NCI-H1930 (cell line): ENCODE measurements at places on chromosomes 16 and 17.
A peak's percentile ranks its signal among the peaks of the same experiment; 100 is the strongest.

DNA sequence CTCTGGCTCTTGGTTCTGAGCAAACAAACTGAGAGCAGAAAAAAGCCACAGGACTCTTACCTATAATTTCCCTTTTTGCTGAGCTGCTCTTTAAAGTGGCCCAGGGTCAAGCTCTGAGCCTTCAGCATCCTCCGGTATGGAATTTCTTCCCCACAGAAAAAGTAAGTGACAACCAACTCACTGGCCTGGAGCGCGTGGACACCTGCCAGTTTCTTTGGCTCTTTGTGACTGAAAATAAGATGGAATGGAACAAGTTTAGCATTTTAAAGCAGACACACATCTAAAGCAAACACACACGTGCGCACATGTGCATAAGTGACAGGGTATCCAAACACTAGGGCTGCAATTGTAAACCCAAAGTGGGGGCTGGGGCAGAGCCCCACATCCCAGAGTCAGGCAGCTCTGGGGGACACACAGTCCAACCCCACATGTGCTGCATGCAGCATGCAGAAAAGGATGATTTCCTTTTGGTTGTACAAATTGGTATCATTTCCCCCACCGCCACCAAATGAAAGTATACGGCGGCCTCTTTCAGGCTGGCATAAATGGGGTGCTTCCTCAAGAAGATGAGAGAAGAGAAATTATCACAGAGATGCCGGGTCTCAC is 27.5 kb downstream of the AXIN2 start:
- DNase-seq, result no peak

GRCh38 chr16:89046491-89046890 is 47.2 kb upstream of the ACSF3 start:
- no peak for DNase-seq

DNA sequence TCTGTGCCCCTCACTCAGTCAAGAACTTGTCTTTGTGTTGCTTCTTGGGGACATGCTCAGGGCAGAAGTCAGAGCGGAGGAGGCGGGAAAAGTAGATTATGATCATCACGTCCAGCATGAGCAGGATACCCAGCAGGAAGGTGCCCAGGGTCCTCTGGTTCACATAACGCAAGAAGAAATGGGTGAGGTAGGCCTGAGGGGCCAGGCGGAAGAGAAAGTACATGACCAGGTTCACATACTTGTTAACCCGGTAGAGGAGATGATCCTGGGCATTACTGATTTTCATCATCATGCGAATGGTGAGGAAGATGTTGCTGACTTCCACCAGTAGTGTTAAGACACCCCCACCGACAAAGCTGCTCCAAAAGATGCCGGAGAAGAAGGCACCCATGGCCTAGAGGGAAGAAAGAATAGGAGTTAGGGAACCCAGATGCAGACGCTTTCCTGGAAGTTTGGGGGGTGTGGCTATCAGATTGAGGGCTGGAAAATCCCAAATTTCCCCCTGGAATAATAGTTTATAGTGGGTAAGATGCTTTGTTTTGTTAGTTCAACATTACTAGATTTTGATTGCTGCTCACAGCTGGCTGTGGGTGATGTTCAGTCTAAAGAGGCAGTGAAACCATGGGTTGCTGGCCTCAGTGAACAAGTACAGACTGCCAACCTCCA is 1.4 kb downstream of the TLCD1 start:
- no peak for DNase-seq

GRCh38 chr16:12903407-12904328 is 2.3 kb downstream of the SHISA9 start:
- no peak for DNase-seq

DNA sequence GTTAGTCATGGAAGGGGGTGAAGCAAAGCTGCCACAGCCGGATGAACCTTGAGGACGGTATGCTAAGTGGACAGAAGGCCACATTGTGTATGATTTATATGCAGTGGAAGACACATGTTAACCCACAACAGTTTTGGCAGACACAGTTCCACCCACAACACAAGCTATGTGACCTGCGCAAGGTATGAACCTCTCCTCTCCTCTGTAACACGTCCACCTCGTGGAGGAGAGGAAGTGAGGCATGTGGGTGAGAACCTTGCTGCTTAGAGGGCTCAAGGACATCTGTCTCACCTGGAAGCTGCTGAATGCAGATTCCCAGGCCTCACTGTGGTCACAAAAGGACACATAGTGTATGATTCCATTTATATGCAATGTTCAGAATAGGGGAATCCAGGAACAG is 136.1 kb upstream of the PLCG2 start:
- no peak for DNase-seq

- DNase-seq, result no peak
These were observed 162.9 kb downstream of the COPRS start for GRCh38 chr17:31696184-31696602.

- DNase-seq, result no peak
These were observed 288.3 kb upstream of the TNRC6C start for GRCh38 chr17:77670173-77670572.

DNA sequence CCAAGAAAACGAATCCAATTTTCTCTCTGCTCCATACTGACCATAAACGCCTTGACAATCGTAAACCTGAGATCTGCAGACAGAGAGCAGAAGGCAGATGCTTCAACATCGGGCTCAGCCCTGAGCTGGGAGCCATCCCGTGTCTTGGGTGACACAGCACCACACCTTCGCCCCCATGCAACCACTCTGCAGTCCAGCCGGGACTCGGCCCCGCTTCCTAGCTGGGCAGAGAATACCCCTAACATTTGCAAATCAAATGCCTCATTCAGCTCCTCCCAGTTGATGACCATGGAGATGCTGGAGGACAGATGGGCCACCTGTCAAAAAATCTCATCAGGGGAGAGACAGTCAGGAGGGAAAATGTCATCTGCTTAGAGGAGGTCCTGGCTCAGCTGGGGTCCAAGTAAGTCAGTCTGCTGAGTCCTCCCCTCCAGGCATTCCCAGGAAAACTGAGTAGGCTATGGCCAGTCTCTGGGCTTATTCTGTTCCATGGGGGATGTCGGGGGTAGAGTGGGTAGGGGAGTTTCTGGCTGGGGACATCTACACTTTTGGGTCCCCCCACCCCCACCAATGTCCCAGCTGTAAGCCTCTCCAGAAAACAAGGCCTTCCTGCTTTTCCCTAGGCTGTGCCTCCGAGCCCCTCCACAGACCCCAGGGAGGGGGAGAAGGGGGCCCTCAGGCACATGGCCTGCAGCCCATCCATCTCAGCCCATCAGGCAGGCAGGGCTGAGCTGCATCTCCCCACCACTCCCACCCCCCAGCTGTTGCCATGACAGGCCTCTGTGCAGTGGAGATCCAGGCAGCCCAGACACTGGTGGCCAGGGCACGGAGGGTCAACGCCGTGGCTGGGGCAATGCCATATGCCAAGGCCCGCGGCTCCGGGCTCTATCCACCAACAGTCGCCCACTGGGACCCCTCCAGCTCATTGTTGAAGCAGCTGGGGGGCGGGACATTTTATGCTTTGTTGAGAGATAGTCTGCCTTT is 158.6 kb downstream of the AXIN2 start:
- DNase-seq, result no peak

DNA sequence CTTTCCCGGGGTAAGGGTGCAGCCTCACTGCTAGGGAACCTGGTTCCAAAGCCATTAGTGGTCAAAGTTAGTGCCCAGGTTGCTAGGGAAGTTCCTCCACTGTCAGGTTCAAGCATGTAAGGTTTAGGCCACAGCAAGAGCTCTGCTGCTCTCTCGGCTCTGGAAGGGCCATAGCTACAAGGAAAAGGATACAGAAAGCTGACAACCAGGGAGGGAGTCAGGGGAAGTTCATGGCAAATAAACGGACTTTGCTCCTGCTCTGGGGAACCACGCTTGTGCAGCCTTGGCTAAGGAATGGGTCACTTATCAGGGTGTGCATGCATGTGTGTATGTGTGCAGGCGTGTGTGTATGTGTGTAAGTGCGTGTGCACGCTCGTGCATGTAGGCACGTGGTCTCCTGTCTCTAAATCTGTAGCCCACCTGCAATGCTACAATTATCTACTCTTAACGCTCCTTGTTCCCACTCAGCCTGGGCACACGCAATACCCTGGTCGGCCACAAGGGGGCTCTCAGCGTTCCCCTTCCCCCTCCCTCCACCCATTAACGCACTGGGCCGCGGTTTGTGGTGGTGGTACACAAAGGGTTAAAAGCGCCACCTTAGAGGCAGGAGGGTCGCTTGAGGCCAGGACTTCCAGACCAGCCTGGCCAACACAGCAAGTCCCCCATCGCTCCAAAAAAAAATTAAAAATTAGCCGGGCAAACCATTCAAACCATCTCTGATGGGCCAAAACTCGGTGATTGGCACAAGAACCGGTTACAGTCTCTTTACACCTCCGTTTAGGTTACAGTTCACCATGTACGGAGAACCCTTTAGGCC is 48.4 kb upstream of the KDM8 start:
- DNase-seq, result peak; percentile 31
